ENCODE measurements at places on chromosomes 1 and 21. TPM values are rescaled to one million over a fixed set of nuclear protein-coding genes. Genes with fewer than 3 reads are reported as not detected.

Gene RHD
- not detected for polyA plus RNA-seq

Gene TCP10L
- 2.9 TPM for polyA plus RNA-seq

Gene GJA4
- 7.9 TPM for polyA plus RNA-seq

DNA sequence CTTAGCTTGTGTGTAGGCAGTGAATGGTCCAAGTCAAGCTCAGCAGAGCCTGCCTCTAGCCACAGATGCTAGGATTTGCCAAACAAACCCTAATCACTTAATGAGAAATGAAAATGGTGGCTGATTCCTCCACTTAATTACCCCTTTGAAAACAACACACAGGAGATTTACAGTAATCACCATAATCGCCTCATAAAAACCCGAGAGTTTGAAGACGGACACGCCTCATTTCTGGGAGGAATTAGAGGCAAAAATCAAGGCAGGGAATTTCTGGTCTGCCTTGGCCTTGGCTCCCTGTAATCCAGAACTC, 16.3 kb upstream of the FOXE3 start:
- H3K27me3 ChIP-seq, result no peaks in the 10 kb centered on the region
- H3K4me1 ChIP-seq, result no peaks in the 10 kb centered on the region
- no peak for DNase-seq
- H3K27ac ChIP-seq, result no peak overlapping the region

GRCh38 chr1:84944767-84945486, 51.9 kb upstream of the LPAR3 start:
- no peaks in the 10 kb centered on the region for H3K36me3 ChIP-seq
- H3K27me3 ChIP-seq, result no peaks in the 10 kb centered on the region
- peak overlapping the region; percentile 32 for H3K4me3 ChIP-seq
- peak; percentile 46 for DNase-seq

- no peaks in the 10 kb centered on the region for H3K36me3 ChIP-seq
- DNase-seq, result no peak
Observed at GRCh38 chr1:226553924-226554282, 5.3 kb downstream of the STUM start.

DNA sequence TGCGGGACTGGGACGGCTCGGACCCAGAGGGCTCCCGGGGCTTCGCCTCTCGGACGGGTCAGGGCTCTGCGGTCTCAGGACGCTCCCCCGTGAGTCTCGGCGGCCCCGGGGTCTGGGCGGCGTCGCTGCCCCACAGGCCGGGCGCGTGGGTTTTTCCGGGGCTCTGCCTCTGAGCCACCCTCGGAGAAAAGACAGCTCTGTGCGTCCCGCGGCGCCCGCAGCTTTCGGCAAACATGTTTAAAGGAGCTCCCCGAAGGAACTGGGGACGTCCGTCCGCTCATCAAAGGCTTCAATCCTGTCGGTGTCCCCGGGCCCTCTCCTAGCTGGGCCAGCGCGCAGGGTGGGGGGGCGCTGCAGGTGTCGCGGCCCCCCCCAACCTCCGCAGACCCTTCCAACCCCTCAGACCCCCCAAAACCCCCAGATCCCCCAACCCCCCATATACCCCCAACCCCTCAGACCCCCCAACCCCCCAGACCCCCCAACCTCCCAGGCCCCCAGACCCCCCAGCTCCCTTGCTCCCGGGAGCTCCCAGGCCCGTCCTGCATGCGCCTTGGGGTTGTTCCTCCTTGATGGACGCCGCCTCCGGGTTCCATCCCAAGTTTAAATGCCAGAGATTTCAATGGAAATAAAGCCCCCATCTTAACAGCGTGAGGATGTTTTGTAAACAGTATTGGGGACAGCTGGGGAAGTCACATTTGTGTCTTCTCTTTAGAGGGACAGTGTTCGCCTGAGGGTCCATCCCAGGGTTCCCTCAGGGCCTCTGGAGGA, 996 bp upstream of the C1orf159 start:
- H3K36me3 ChIP-seq, result no peaks in the 10 kb centered on the region
- peaks cover 3% of the 10 kb centered on the region for H3K4me1 ChIP-seq
- H3K27me3 ChIP-seq, result no peaks in the 10 kb centered on the region
- no peak overlapping the region for H3K27ac ChIP-seq

DNA sequence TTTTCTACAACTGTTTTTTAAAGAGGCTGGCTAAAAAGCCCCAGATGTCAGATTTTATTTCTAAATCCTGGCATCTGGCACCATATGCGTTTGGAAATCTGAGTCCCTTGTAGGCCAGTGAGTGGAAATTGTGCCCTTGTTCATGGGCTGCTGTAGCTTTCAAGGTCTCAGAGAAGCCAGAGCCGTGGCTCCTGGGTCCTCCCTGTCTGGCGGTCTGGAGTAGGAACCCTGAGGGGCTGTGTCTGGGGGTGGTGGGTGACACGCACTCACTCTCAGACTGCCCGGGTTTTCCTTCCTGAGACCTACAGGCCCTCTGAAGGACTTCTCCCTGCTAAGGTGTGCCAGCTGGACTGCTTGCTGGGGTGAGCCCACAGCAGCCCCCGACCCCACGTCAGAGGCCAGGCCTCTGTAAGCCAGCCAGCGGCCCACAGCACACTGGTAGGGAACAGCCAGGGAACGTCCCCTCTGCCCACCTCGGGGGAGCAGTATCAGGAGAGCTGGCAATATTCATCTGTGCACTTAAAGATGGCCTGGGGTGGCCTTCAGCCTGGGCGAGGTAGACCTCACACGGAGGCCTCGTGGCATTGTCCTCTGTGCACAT, 151.5 kb downstream of the PEX14 start:
- no peak overlapping the region for H3K27ac ChIP-seq
- peak; percentile 26 for DNase-seq
- no peaks in the 10 kb centered on the region for H3K36me3 ChIP-seq

DNA sequence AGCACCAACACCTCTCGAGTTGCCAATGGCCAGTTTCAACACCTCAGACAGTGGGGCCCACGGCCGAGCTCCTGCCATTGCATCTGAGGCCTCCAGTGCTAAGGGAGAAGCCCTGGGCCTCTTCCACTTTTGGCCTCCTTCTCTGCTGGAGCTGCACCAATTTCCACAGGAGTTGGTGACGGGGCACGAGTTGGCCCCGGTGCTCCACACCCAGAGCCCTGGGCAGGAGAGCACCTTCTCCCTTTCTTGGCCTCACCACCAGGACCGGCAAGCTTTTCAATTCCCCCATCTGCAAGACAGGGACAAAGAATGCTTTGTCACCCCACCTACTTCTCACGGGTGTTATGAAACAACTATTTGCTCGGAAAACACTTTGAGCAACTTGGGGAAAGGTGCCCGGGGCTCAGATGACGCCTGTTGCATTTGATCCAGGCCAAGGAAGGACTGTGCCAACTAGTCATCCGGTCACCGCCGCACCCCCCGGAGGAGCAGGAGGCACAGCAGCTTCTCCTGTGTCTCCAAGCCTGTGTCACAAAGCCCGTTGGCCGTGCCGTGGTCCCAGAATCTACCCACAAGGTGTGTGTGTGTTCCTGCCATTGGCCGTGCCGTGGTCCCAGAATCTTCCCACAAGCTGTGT, 55.2 kb downstream of the TOMM20 start:
- H3K4me3 ChIP-seq, result no peak overlapping the region
- H3K4me1 ChIP-seq, result peaks cover 11% of the 10 kb centered on the region
- H3K36me3 ChIP-seq, result no peaks in the 10 kb centered on the region
- H3K27ac ChIP-seq, result no peak overlapping the region
- no peaks in the 10 kb centered on the region for H3K27me3 ChIP-seq

GRCh38 chr1:99852648-99853047, 2.5 kb downstream of the AGL start:
- no peak overlapping the region for H3K4me3 ChIP-seq
- no peak overlapping the region for H3K27ac ChIP-seq
- H3K27me3 ChIP-seq, result no peaks in the 10 kb centered on the region

DNA sequence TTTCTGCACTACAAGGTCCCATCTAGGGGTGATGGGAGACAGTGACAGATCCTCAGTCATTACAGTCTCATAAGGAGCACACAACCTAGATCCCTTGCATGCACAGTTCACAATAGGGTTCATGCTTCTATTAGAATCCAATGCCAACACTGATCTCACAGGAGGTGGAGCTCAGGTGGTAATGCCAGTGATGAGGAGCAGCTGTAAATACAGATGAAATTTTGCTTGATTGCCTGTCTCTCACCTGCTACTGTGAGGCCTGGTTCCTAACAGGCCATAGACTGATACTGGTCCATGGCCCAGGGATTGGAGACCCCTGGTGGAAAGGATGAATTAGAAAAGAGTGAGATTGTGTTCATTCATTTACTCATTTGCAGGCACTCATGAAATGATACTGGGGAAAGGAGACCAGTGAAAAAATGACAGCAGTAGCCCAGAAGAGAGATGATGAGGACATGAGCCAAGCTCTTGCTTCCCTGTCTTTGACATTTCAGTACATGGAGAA, 251.6 kb upstream of the DUSP10 start:
- peaks cover 1% of the 10 kb centered on the region for H3K4me1 ChIP-seq
- H3K4me3 ChIP-seq, result no peak overlapping the region
- no peaks in the 10 kb centered on the region for H3K36me3 ChIP-seq
- no peak overlapping the region for H3K27ac ChIP-seq

GRCh38 chr1:231214918-231215680, 25.9 kb upstream of the GNPAT start:
- no peaks in the 10 kb centered on the region for H3K36me3 ChIP-seq
- H3K27ac ChIP-seq, result no peak overlapping the region

GRCh38 chr1:241250465-241250864, 106.5 kb downstream of the RGS7 start:
- H3K27ac ChIP-seq, result no peak overlapping the region
- H3K4me1 ChIP-seq, result no peaks in the 10 kb centered on the region
- H3K27me3 ChIP-seq, result no peaks in the 10 kb centered on the region
- DNase-seq, result no peak
- no peak overlapping the region for H3K4me3 ChIP-seq
- H3K36me3 ChIP-seq, result no peaks in the 10 kb centered on the region

DNA sequence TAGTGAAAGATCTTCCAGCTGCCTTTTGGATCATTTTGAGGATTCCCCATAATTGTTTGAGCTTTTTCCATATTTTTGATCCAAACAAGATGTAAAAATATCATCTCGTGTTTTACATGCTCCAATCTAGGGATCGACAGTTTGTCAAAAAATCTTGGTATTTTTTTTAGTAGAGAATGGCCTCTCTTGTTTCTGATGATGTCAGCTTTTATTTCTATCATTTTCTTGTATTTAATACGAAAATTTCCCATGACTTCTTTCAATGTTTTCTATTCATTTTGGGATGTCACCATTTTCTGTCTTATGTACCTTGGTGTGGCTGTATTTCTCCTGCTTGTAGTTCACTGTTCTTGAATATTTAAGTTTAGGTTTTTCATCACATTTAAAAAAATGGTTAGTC, 812.0 kb upstream of the NCAM2 start:
- no peak overlapping the region for H3K27ac ChIP-seq
- no peaks in the 10 kb centered on the region for H3K4me1 ChIP-seq
- H3K36me3 ChIP-seq, result no peaks in the 10 kb centered on the region
- no peak for DNase-seq
- no peaks in the 10 kb centered on the region for H3K27me3 ChIP-seq

GRCh38 chr1:6424619-6425593, at the start of gene ESPN:
Gene ESPN, plus strand, starts transcription at chr1:6424776. Its CDS starts 180 bp downstream, at chr1:6424956.
- peaks cover 16% of the 10 kb centered on the region for H3K27me3 ChIP-seq
- no peak for DNase-seq
- no peak within 1 kb of the TSS for H3K27ac ChIP-seq
- H3K36me3 ChIP-seq, result no peaks in the 10 kb centered on the region
- H3K4me1 ChIP-seq, result no peaks in the 10 kb centered on the region
- no peak within 1 kb of the TSS for H3K4me3 ChIP-seq

DNA sequence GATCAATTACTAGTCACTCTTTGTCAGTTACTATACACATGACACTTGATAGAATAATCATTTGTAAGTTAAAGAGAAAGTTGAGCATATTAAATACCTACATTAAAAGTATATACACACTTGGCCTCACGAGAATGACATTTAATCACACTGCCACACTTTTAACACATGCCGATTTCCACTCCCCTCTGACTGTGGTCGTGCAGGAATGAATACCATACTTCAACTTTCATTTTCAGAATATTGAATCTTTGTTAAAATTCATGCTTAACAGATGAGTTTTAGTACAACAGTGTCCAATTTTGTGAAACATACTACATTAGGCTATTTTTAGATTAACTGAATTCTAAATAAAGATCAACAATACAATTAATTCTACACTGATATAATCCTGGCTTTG, 78.2 kb upstream of the SDC3 start:
- H3K27me3 ChIP-seq, result no peaks in the 10 kb centered on the region
- no peak overlapping the region for H3K4me3 ChIP-seq
- no peaks in the 10 kb centered on the region for H3K36me3 ChIP-seq
- H3K4me1 ChIP-seq, result peaks cover 10% of the 10 kb centered on the region
- H3K27ac ChIP-seq, result no peak overlapping the region

DNA sequence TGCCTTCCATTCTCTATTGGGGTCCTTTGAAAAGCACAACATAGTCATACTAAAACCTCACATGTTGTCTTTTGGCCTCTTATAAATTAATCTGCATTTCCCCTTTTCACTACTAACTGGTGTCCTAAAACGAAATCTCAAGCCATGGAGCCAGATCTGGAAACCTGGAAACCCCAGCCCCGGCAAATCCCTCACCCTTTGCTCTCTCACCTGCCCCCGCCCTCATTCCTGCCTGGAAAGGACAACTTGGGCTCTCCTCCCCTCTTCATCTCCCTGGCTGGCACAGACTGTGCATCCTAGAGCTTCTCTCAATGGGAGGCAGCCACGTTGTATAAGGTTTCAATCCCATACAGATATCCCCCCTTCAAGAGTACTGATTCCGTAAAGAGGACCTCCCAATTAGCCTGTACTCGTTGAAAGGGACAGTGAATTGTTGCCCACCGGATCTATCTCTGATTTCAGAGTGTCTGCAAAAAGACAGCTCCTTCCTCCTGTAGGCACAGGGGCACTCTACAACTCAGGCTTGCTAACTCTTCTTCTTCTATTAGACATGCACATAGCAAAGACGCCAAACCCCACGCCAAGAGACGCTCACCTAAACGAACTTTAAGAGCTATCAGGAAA, 1.4 kb downstream of the DUSP10 start:
- H3K4me3 ChIP-seq, result peak overlapping the region; percentile 64

- no peaks in the 10 kb centered on the region for H3K36me3 ChIP-seq
- DNase-seq, result no peak
- H3K4me1 ChIP-seq, result no peaks in the 10 kb centered on the region
- H3K4me3 ChIP-seq, result no peak overlapping the region
- no peaks in the 10 kb centered on the region for H3K27me3 ChIP-seq
Observed at GRCh38 chr1:214702556-214702955, 99.6 kb downstream of the CENPF start.

- H3K4me1 ChIP-seq, result peaks cover 20% of the 10 kb centered on the region
- H3K27me3 ChIP-seq, result no peaks in the 10 kb centered on the region
- no peak overlapping the region for H3K4me3 ChIP-seq
- no peak overlapping the region for H3K27ac ChIP-seq
- no peaks in the 10 kb centered on the region for H3K36me3 ChIP-seq
Observed at GRCh38 chr1:203665993-203666392, 39.4 kb downstream of the ATP2B4 start.

- H3K4me1 ChIP-seq, result no peaks in the 10 kb centered on the region
- H3K27me3 ChIP-seq, result no peaks in the 10 kb centered on the region
- no peak for DNase-seq
- H3K27ac ChIP-seq, result no peak overlapping the region
- no peaks in the 10 kb centered on the region for H3K36me3 ChIP-seq
Observed at GRCh38 chr21:17598437-17598836, 14.3 kb downstream of the BTG3 start.

- DNase-seq, result peak; percentile 81
- H3K27me3 ChIP-seq, result no peaks in the 10 kb centered on the region
- H3K4me1 ChIP-seq, result peaks cover 28% of the 10 kb centered on the region
Observed at GRCh38 chr1:39410915-39411436, 80.5 kb upstream of the BMP8A start.

Measured in ovary (tissue), 10 donors.